ENCODE measurements at places on chromosomes 12 and 14.

DNA sequence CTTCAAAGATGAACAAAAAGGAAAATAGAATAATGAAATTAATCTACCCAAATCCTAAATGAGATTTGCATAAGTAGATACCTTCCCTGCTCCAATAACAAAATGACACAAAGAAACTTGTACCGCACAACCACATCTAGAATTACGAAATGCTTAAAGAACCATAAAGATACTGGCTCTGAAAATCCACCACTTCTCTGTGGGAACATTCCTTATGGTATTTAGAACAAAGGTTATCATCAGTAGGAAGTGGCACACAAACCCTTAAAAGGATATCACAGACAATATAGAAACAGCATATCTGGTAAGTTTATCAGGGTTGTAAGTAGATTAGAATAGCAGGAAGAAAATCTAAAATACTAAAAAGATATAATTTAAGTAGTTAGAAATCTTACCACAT lies 11.6 kb downstream of the IAPP start:
- DNase-seq: no peak

GRCh38 chr12:65595016-65595560 lies 229.2 kb upstream of the HMGA2 start:
- DNase-seq: no peak

DNA sequence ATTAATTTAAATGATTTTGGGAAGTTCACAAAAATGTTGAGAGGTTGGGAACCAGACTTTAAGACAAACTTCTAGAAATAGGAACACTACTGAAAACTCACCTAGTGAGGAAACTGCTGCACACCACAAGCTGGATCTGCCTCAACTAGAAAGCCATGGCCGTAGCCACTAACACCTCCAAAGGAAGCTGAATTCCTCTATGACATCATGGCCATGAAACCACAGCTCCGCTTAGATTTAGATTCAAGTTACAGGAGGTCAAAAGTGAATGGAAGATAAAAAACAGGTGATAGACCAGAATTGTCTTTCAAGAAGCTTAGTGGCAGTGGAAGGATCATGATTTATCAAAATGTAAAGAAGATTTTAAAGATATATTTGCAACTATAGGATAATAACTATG lies 208.8 kb upstream of the ALG10 start:
- no peak for DNase-seq

DNA sequence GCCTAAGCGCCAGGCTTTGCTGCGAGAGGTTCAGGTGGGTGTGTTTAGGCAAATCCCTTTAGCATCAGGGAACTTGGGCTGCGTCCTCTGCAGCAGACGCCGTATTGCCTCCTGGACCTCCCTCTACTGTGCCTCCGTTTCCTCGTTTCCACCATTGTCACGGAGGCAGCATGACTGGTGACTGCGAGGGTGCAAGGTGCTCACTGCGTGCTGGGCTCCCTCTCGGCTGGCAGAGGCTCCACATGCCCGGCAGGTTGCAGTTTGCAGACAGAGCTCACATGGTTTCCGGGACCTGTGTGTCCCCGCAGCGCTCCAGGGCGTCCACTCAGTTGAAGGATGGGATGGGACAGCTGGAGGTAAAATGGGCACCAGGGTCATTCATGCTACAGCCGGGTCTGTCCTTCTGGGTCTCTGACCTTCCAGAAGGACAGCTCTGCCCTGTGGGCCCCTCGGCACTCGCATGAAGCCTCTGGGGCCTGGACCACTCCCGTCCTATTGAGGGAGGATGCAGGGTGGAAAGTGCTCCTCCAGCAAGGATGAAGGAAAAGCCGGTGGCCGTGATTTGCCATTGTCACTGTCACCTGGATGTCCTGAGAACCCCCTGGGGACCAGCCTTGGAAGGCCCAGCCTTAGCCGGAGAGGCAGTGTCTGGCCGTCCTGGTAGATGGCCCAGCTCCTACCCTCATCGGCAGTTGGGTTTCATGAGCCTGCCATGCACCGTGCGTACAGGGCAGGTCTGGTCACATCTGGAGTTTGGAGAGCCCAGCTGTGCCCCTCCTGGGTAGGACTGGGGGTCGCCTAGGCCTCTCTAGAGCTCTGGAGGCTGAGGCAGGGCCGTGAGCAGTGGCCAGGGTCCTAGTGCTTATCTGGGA lies 146.5 kb downstream of the KIF26A start:
- no peak for DNase-seq

GRCh38 chr14:53304726-53305381 lies 151.7 kb upstream of the DDHD1 start:
- no peak for DNase-seq

- no peak for DNase-seq
Observed at GRCh38 chr14:91745344-91745743, 13.5 kb upstream of the CATSPERB start.

DNA sequence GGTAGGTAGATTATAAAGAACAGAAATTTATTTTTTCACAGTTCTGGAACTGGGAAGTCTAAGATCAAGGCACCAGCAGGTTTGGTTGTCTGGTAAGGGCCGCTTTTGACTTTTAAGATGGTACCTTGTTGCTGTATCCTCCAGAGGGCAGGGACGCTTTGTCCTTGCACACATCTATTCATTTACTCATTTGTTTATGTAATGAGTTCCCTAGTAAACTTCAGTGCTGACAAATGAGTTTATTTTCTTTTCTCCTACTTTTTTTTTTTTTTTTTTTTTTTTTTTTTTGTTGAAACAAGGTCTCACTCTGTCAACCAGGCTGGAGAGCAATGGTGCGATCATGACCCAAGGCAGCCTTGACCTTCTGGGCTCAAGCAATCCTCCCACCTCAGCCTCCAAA lies 195.7 kb downstream of the FBXL14 start:
- peak; percentile 4 for DNase-seq

DNA sequence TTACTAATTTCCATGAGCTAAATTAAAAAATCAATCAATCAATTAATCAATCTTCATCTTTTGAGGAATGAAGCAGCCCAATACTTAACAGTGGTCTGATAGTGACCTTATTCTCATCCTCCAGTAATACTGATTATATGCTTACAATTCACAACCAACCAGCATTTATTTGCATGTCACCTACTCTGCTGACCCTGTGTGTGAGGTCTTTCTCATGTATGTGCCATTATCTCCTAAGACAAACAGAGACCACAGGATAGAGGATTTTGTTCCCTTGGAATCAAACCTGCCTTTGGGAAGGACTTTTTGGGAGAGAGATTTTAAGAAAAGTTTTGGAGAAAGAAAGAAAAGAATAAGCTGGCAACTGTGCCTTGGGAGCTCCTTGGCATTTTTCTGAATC lies 197.2 kb downstream of the NRXN3 start:
- no peak for DNase-seq

DNA sequence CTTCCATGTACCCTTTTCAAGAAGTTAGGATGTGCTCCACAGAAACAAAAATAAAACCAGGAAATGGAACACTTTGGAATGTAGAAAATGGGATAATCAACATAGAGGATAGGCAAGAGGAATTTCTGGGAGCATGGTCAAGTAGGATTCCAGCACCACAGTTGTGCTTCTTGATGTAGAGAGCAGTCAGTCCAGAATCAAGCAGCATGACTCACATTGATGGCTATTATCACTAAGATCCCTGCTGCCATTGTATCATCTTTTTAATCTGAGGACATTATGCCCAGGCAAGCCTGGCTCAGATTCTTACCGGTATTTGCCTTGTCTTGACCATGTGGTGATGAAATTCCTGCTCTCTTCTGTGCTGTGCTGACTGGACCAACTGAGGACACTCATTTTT lies 5.7 kb downstream of the ETFRF1 start:
- no peak for DNase-seq

Data from KBM-7 (cell line).